Femur (tissue), 1 donor: ENCODE measurements at places on chromosomes 16 and 17.
A peak's percentile ranks its signal among the peaks of the same experiment; 100 is the strongest.

DNA sequence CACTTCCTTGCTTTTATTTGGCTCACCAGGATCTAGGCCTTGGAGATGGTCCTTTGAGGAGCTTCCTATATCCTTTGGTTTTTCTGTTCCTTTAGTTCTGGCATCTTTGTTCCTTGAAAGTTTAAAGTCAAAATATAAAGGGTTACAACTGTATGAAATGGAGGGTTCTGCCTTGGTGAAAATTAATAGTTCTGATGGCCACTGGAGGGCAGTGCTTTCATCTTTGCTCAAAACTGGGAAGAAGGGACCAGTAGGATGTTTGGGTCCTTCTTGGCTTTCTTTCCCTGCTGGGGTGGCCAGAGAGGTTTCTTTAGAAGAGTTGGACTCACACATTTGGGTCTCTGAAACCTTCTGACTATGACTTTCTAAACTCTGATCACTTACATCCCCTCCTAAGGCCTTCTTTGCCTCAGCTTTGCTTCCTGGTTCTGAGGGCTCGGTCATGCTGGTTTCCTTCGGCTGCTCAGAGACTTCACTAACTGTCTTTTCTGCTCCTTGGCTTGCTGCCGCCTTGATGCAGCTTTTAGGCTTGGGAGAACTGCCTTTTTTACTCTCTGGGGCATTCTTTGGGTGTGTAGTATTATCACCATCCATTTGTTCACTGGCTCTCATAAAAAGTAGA, 10.9 kb upstream of the ITGA2B start:
- no peak for DNase-seq

- no peak for DNase-seq
Measured at GRCh38 chr17:2751491-2751890, 2.0 kb upstream of the CCDC92B start.

DNA sequence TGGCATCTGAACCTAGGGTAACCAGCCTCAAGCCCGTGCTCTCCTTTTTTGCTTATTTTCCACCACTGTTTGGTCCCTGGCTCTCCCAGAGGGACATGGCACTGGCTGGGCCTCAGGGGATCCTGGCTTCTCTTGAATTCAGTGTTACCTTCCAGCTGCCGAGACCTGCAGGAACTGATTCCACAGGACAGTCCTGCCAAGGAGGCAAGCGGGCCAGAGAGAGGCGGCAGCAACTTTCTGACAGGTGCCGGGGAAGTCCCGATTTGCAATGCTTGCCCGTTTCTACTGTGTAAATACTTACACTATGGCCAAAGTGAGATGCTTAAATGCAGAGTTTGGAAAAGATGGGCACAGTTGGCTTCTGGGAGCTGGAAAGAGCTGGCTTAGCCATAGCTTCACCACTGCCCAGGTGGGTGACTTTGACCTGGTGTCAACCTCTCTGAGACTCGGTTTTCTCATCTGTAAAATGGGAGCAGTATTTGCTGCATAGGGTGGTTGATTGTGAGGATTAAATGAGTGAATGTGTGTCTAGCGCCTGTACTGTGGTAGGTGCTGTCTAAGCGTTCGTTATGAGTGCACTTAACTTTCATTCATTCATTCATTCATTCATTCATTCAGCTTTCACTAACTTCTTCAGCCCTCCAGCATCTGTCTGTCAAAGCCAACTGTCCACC, 124.9 kb downstream of the CMIP start:
- DNase-seq = no peak

DNA sequence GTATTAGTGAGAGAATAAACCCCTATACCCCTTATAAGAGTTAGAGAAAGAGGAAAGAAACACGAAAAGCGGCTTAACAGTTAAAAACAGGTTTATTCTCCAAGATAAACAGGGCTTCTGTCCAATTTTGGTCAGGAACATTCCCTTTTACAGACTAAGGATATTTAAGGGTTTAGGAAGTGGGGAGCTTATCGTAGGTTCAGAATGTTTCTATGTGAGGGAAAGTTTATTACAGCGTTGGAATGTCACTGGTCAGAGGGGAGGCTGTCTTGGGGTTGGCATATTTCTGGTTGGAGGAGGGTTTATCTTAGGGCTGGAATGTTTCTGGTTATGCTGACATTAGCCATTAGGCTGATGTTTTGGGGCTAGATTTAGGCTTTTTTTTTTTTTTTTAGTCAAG, 34.1 kb upstream of the WWOX start:
- DNase-seq = no peak

DNA sequence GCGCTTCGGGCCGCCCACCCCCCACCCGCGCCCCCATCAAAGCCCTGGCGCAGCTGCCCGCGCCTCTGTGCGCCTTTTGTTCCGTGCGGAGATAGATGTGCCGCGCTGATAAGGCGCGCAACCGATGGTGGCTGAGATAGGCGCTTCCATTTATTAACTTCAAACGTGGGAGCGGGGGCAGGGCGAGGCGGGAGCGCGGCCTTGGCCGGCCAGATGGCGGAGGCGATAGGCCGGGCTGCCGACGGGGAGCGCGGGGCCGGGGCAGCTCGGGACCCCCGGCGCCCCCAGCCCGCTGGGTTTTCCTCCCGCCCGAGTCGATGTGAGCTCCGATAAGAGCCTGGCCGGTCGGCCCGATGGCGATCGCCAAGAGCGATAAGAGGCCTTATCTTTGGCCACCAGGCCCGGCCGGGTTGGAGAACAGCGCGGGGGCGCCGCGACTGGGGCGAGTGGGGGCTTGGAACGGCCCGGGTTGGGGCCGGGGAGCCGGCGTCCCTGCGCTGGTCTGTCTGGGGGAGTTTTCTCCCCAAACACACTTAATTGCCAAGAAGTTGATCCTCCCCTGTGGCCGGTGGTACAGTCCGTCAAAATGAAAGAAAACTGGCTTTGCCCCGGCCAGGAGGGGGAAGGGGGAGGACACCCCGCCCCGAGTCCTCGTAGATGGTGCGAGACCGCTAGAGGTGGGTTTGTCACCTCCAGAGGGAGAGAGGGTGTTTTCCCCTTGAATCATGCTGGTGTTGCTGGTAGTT, 2.7 kb downstream of the ZFPM1 start:
- DNase-seq = no peak

GRCh38 chr17:67993998-67994361, 2.3 kb downstream of the C17orf58 start:
- DNase-seq = no peak

- DNase-seq = peak; percentile 81
Measured at GRCh38 chr17:78862073-78863023, 21.7 kb upstream of the USP36 start.

DNA sequence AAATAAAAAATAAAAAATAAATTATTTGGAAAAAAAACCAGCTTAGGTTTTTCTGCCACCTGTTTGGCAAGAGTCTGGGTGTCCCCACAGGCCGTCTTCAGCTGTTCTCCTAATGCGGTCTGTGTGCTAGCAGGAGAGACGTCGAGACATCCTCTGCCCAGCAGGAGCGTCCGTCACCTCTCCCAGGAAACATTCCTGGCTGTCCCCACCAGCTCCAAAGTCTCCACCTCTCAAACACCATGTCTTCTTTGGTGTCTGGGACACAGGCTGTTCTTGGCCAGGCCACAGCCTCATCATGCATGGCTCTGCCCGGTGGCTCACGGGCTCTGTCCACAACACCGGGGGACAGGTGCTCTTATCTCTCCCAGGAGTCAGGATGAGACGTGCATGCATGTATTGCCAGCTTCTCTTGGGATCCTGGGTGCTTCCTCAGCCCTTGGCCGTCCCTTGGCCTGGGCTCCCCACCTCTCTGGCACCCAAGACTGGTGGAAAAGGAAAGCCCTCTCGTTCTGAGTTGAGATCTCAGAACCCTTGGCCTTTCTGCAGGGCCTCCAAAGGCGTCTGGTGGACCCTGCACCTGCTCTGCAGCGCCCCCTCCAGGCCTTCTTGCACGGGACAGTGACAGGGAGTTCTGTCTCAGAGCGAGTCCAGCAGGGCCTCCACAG, 84.9 kb upstream of the CBX4 start:
- peak; percentile 49 for DNase-seq

GRCh38 chr16:56534847-56535383, 15.1 kb upstream of the BBS2 start:
- DNase-seq = no peak

- no peak for DNase-seq
Measured at GRCh38 chr17:56119936-56120335, 33.3 kb upstream of the ANKFN1 start.

DNA sequence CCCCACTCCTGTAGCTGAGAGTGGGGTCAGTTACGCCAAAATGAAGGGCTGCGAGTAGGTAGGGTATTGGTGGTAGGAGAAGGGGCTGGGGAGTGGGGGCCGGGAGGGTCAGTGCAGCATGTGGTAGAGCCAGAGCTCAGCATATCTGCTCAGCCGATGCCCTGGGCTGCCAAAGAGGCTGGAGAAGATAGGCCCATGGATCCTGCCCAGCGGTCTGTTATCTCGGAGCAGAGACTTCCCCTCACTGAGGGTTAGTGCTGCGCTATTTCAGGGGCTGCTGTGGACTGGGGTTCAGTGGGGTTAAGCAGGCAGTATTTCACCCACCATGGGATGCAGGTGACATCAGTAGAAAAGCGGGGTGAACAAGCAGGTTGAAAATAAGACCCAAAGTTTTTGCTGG, 19.7 kb downstream of the RHBDL3 start:
- DNase-seq = no peak

- DNase-seq = no peak
Measured at GRCh38 chr17:50858486-50859225, 7.5 kb downstream of the TOB1 start.

GRCh38 chr17:42584880-42585279, 7.4 kb upstream of the PSMC3IP start:
- no peak for DNase-seq

DNA sequence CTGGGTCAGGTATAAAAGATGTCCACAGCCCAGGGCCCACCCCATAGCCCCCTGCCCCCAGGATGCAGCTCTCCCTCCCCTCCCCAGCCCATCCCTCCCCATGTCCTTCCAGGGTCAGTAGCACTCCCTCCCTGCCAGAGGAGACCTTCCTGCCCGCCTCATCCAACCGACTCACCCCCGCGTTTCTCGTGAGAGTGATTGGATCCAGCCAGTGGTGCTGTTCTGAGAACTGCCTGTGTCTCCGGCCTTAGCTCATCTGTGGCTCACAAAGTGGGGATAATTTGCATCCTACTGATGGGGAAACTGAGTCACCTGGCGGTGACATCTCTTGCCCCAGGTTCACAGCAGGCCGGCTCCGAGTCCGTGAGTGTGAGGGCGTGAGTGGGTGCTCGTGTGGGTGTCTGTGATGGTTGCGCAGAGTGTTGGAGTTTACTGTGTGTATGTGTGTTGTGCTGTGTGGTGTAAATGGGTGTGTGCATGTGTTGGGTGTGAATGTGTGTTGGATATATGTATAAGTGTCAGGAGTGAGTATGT, 90.7 kb upstream of the GSE1 start:
- DNase-seq = no peak

GRCh38 chr17:32746698-32747097, 130.2 kb downstream of the MYO1D start:
- DNase-seq = no peak

DNA sequence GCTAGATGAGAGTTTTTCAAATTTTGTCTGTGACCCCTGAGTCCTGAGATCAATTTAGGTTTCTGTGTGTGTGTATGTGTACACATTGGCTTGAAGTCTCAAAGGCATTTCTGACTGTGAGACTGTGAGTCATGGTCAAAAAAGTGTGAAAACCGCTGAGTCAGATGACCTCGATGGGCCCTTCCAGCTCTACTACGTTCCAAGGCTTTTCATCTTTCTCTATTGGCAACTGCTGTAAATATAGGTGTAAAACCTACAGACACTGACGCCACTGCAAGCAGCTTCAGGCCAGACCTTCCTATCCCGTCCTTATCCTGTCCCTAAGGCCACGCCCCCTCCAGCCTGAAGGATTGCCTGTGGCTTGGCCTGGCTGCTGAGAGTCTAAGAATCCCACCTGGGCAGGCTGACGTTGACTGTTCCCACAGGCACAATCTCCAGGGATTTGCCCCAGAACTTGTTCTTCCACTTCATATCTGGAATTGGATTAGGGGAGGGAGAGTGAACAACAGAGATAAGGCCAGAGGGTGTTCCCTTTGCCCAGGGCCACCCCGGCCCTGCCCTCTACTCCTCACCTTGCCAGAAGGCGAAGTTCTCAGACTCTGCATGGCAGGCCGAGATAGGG, 11.3 kb downstream of the OSBPL7 start:
- DNase-seq = no peak

- peak; percentile 23 for DNase-seq
Measured at GRCh38 chr17:3528403-3528851, 29.2 kb downstream of the TRPV3 start.

DNA sequence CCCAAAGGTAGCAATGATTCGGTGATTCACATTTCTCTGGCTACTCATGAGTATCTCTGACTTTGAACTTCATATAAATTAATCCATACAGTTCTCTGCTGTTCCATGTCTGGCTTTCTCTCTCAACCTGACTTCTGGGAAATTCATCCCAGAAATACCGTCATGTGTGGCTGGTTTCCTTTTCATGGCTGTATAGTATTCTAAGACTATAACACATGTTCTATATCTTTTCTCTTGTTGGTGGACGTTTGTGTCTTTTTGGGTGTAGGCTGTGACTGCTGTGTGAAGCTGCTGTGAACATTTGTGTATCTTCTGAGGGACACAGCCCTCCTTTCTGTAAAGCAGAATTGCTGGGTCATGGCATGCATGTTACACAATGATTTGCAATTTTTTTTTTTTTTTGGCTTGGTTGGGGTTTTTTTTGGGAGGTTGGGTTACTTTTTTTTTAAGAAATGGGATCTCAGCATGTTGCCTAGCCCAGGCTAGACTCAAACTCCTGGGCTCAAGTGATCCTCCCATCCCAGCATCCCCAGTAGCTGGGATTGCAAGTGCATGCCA, 6.3 kb downstream of the TTYH2 start:
- DNase-seq = no peak

DNA sequence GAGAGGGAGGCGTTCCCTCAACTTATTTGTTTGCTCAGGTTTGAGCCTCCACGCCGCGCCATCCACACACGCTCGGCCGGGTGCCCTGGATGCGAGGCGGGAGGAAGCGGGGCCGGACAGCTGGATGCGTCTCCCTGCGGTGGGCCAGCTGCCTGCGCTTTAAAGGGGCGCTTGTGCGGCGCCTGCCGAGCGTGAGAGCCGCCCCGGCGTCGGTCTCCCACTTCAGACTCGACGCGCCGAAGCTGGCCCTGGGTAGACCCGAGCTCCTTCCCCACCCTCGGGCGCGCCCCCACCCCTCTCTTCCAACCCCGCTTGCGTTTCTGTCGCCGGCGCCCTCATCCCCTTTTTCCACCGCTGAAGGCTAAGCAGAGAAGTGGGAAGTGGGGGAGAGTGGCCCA, 527 bp upstream of the CHAD start:
- peak; percentile 55 for DNase-seq

GRCh38 chr17:78974635-78975591, 4.8 kb downstream of the LGALS3BP start:
- peak; percentile 80 for DNase-seq
